Smooth muscle cell of the pulmonary artery (primary cell): ENCODE measurements at places on chromosomes 7 and 10. TPM values are rescaled to one million over a fixed set of nuclear protein-coding genes. Genes with fewer than 3 reads are reported as not detected.

PRLHR gene
- not detected in 2 replicates for total RNA-seq

RAPGEF5 gene
- 23.8 and 35.8 TPM in 2 replicates for total RNA-seq

STX1A gene
- total RNA-seq, result 23.0 and 40.8 TPM in 2 replicates

TMEM176A gene
- total RNA-seq, result not detected in 2 replicates

ARMS2 gene
- not detected in 2 replicates for total RNA-seq

ZPBP gene
- not detected in 2 replicates for total RNA-seq

DLG5 gene
- total RNA-seq, result 47.4 and 59.4 TPM in 2 replicates

BTAF1 gene
- 43.1 and 48.8 TPM in 2 replicates for total RNA-seq

IKZF1 gene
- not detected in 2 replicates for total RNA-seq

SFTPA1 gene
- total RNA-seq, result not detected in 2 replicates

ANXA8 gene
- total RNA-seq, result 0.07 TPM in 1 of 2 replicates, not detected in the other

CLEC5A gene
- total RNA-seq, result not detected in 2 replicates

TCF7L2 gene
- 3.7 and 6.2 TPM in 2 replicates for total RNA-seq

HOXA3 gene
- 4.4 and 5.8 TPM in 2 replicates for total RNA-seq

ACTR3C gene
- 0.13 and 0.63 TPM in 2 replicates for total RNA-seq

TUBAL3 gene
- total RNA-seq, result not detected in 2 replicates

TMEM196 gene
- not detected in 2 replicates for total RNA-seq

CYP3A5 gene
- not detected in 2 replicates for total RNA-seq

KAZALD1 gene
- 26.8 and 29.1 TPM in 2 replicates for total RNA-seq

ACBD7 gene
- 0.83 and 2.9 TPM in 2 replicates for total RNA-seq

PTPRN2 gene
- 0.26 and 0.85 TPM in 2 replicates for total RNA-seq

CALCR gene
- total RNA-seq, result not detected in 2 replicates

CCL24 gene
- total RNA-seq, result not detected in 2 replicates

TEX47 gene
- not detected in 2 replicates for total RNA-seq

CYP3A7 gene
- not detected in 2 replicates for total RNA-seq

DTX2 gene
- total RNA-seq, result 7.6 and 9.8 TPM in 2 replicates
